Upper lobe of left lung (tissue), 6 donors: ENCODE measurements at places on chromosomes 1 and 21.

DNA sequence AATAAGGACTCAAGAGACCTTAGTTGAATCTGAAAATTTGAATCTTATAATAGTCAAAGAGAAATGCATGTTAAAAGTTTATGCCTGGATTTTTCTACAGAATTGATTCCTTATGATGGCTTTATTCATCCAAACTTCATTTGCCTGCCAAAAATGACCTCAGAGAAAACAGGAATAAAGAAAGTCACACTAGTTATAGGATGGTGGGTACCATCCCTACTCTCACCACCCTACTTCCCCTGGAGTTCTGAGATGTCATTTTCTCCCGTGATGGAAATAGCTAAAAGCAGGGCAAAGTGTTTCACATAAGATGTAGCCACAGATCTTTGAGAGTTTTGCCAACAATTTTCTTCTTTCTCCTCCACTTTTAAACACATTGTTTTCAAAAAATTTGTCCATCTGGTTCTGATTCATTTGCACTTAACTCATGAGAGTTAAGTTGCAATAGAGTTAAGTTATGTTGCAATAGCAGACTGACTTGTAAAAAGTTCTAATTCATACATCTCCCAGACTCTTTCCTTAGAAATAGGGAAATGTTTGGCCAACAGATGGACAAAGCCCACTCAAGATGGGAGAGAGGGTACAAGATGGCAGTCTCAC, 384.6 kb downstream of the PLPP3 start:
- no peak for DNase-seq

DNA sequence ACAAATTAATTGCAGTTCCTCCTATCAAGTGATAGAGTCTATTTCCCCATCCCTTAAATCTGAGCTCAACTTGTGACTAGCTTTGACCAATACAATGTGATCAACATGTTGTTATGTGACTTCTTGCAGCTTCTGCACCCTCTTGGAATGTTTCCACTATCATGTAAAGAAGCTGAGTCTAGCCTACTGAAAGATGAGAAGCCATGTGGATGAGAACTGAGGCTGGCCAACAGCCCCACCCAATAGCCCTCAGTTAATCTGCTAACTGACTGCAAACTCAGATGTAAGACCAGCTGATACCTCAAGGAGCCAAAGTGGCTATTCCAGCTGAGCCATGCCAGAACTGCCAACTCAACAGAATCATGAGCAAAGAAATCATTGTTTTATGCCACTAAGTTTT, 44.0 kb downstream of the LYST start:
- DNase-seq: no peak

- no peak for DNase-seq
Measured at GRCh38 chr1:12368646-12369045, 138.8 kb downstream of the VPS13D start.

DNA sequence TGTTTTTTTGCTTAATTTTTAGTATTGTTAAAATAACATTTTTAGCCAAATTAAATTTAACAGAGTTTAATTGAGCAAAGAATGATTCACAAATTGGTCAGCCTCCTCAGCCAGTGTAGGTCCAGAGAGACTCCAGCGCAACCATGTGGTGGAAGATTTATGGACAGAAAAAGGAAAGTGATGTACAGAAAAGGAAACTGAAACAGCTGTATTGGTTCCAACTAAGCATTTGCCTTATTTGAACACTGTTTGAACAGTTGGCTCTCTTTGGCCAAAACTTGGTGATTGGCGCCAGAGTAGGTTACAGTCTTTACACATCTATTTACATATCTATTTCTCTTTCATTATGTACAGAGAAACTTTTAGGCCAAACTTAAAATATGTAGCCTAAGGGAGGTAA, 19.4 kb downstream of the RPS6KC1 start:
- no peak for DNase-seq

DNA sequence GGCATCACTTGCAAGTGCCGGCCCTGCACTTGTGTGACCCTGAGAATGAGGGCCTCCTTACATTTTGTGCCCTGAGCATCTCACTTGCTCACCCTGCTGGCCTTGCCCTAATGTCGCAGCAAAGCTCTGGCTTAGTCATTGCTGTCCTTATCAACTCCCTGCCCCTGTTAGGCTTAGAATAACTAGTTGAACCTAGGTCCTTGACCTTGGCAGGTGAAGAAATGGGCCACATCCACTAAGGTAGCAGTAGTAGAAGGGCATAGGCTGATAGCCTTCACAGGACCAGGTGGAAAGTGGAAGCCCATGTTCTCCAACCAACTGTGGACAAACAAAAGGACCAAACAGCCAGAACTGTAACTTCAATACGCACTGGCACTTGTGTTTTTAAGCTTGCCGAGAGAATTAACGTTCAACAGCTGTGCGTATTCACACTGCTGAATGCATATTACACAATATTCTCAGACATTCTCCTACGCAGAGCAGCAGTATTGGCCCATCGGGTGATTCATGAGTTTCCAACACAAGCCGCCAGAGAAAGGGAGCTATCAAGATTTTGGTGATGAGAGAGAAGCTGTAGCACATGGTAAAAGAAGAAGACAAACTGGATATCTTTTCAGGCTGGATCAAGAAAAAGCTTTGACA, 27.7 kb upstream of the PTGFRN start:
- no peak for DNase-seq

DNA sequence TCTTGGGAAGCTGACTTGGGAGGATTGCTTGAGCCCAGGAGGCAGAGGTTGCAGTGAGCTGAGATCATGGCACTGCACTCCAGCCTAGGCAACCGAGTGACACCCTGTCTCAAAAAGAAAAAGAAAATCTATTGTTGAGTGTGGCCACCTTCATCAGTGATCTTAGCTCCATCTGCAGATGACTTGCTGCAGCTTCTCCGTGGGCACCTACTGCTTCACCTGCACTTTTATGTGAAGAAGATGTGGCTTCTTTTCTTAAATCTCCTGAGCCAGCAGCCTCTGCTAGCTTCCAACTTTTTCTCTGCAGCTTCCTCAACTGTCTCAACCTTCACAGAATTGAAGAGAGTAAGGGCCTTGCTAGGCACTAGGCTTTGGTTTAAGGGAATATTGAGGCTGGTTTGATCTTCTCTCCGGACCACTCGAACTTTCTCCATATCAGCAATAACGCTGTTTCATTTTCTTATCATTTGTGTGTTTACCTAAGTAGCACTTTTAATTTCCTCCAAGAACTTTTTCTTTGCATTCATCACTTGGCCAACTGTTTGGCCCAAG, 28.0 kb downstream of the AGPAT3 start:
- DNase-seq: no peak

- no peak for DNase-seq
Measured at GRCh38 chr21:18553786-18554185, 150.2 kb upstream of the TMPRSS15 start.

- no peak for DNase-seq
Measured at GRCh38 chr1:111921948-111922347, 67.5 kb downstream of the KCND3 start.

GRCh38 chr1:84253036-84253435, 48.5 kb upstream of the SAMD13 start:
- no peak for DNase-seq

DNA sequence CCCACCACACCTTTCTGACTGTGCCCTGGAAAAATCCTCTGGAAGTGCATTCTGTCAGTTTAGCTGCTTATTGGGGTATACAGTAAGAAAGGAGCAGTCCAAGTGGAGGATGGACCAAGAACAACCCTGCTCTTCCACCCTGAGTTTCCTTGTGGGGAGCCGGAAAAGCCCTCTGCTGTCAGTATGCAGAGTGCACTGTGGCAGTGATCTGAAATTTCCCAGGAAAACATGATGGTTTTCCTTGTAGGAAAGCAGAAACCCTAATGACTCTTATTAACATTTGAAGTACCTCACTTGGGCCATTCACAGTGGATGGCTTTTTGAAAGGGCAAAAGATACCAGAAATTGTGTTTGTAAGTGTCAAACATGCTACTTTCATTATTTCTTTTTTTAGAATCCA, 20.5 kb downstream of the ELAVL4 start:
- DNase-seq: no peak
